ENCODE measurements at places on chromosomes 7 and 10.

- H3K4me3 ChIP-seq = no peak overlapping the region
- no peaks in the 10 kb centered on the region for H3K36me3 ChIP-seq
- H3K27ac ChIP-seq = no peak overlapping the region
- no peaks in the 10 kb centered on the region for H3K27me3 ChIP-seq
- H3K4me1 ChIP-seq = no peaks in the 10 kb centered on the region
Observed at GRCh38 chr10:28320799-28321198, 17.9 kb upstream of the MPP7 start.

DNA sequence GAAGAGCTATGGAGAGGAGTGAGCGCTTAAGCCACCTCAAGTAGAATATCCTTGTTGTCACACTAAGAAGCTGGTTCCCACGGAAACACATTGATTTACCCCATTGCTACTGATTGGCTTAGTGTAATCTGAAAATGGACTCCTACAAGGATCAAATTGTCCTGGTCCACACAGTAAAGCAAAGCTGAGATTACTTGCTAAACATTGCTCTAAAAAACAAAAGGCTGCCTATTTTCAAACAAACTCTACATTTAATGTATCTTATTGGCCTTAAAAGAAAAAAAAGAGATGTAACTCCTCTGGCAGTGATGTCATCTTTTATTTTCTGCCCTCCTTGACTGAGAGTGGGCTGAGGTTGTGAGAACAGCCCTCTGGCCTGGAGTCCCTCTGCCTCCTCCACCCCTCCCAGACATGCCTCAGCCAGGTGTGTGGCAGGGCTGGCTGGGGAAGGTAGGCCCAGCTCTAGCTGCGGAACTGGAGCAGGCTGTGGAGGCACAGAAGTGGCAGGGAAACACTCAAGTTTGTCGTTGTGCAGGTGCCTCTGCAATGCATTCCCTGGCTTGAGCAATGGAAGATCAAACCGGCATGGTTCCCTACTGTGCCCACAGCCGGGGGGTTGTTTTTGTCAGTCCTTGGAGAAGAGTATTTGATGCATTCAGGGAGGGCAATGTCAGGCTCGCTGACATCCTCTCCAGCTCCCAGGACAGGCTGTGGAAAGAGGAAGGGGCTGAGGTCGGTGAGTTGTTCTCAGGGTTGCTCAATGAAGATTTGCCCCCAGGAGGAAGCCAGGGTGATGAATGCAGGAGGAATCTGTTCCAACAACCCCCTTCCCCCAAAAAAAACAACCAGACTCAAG lies 9.1 kb downstream of the KLF6 start:
- peak overlapping the region; percentile 93 for H3K27ac ChIP-seq
- no peaks in the 10 kb centered on the region for H3K27me3 ChIP-seq
- no peak overlapping the region for H3K4me3 ChIP-seq
- peaks cover 71% of the 10 kb centered on the region for H3K4me1 ChIP-seq

DNA sequence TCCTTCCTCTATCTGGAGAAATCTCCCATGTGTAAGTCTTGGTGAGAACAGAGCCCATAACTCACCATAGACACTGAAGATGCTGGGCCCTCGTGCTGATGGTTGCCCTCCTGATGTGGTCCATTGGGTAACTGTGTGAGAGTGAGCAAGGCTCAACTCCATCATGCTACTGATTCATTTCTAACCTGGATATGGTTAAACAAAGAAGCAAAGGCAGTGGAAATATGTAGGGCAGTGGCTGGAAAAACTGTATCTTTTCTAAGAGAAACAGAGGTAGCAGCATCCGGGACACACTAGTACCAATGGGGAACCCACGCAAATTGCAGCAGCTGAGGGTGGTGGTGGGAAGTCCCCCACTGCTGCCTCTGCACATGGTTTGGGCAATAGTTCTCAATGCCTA lies 221.7 kb downstream of the KLF6 start:
- no peaks in the 10 kb centered on the region for H3K36me3 ChIP-seq
- no peak overlapping the region for H3K4me3 ChIP-seq
- no peaks in the 10 kb centered on the region for H3K27me3 ChIP-seq
- H3K27ac ChIP-seq = no peak overlapping the region

DNA sequence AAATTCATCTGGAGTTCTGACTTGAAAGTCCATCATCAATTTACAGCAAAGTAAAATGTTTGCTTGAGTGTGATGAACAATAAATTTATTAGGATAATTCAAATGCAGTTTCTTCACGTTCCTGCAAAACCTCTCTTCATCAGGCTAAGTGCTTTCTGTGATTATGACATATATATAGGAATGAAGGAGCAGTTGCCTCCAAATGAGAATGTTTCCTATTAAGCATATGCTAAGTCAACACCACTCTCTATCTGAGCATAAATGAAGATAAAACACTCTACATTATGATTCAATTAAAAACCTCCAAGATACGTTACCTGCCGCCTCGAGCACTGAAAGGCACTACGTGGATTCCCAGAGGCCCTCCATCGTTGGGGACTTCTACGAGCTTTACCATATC lies 416.1 kb downstream of the PARD3 start:
- no peak for DNase-seq
- H3K4me1 ChIP-seq = no peaks in the 10 kb centered on the region
- no peak overlapping the region for H3K4me3 ChIP-seq
- H3K27ac ChIP-seq = no peak overlapping the region
- no peaks in the 10 kb centered on the region for H3K36me3 ChIP-seq

- no peak overlapping the region for H3K4me3 ChIP-seq
- H3K27me3 ChIP-seq = no peaks in the 10 kb centered on the region
- no peak for DNase-seq
- H3K36me3 ChIP-seq = no peaks in the 10 kb centered on the region
- H3K4me1 ChIP-seq = no peaks in the 10 kb centered on the region
Observed at GRCh38 chr7:25820432-25821040, 331.5 kb upstream of the NFE2L3 start.

GRCh38 chr10:103395754-103396066 lies 565 bp downstream of the ATP5MK start:
- peak overlapping the region; percentile 92 for H3K27ac ChIP-seq
- peaks cover 28% of the 10 kb centered on the region for H3K4me1 ChIP-seq
- H3K36me3 ChIP-seq = no peaks in the 10 kb centered on the region
- H3K27me3 ChIP-seq = no peaks in the 10 kb centered on the region
- peak overlapping the region; percentile 98 for H3K4me3 ChIP-seq

DNA sequence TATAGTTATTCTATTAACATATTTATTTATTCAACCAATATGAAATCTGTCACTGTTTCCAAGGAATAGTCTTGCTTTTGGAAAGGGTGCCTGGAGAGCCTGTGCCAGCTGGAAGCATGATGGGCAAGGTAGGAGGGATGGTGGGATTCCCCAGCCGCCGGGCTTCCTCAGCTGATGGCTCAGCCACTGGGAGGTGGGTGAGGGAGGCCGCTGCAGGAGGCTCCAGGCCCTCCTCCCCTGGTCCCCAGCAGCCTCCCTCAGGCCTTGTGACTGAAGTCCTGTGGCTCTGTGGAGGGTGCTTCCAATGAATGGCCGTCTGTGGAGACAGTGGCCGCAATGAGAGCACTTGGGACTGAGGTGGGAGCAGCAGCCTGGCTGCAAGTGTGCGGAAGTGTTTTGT lies 27.0 kb downstream of the SPAG6 start:
- H3K4me1 ChIP-seq = no peaks in the 10 kb centered on the region
- DNase-seq = no peak
- no peaks in the 10 kb centered on the region for H3K36me3 ChIP-seq
- H3K4me3 ChIP-seq = no peak overlapping the region
- H3K27me3 ChIP-seq = no peaks in the 10 kb centered on the region

- no peaks in the 10 kb centered on the region for H3K4me1 ChIP-seq
- H3K27me3 ChIP-seq = no peaks in the 10 kb centered on the region
Observed at GRCh38 chr7:23693224-23693623, 13.2 kb downstream of the FAM221A start.
